SIG-M5 (cell line): ENCODE measurements at places on chromosomes 11 and 22.

DNA sequence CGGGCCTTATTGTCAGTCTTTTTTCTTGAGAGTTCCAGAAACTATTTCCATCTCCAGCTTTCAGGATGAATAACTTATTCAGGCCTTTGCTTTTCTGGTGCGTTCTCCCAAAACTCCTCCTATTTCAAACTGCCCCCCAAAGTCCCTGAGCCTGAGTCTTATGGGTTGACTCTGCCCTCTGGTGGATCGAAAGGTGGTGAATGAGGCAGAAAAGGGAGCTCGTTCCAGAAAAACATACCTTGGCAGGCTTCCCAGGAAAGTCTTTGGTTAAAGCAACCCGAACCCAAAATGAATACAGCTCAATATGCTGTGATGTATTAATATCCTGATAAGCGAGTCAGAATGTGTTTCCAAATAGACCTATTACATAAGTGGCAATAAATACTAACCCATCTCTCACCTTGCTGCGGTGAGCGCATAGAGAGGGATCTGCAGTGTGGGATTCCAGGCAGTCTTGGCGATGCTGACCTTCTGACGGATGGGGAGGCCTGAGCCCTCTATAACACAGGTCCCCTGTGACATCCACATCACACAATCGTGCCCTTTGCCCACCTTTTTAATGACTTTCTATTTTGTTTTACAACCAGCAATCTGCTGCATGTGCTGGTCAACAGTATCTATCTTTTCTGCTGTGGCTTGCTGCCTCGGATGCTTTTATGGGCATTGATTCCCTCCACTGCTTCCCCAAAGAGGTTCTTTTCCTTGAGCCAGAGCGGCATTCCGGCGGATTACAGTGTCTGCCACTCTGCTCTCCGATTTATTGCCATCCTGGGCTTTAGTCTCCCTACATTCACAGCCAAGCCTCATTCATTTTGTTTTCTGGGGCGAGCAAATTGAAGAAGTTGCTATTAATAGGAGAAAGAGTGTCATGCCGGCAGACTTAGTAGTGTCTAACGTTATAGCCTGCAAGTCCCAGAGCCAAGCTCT lies 756.8 kb downstream of the NTM start:
- no peak for DNase-seq

DNA sequence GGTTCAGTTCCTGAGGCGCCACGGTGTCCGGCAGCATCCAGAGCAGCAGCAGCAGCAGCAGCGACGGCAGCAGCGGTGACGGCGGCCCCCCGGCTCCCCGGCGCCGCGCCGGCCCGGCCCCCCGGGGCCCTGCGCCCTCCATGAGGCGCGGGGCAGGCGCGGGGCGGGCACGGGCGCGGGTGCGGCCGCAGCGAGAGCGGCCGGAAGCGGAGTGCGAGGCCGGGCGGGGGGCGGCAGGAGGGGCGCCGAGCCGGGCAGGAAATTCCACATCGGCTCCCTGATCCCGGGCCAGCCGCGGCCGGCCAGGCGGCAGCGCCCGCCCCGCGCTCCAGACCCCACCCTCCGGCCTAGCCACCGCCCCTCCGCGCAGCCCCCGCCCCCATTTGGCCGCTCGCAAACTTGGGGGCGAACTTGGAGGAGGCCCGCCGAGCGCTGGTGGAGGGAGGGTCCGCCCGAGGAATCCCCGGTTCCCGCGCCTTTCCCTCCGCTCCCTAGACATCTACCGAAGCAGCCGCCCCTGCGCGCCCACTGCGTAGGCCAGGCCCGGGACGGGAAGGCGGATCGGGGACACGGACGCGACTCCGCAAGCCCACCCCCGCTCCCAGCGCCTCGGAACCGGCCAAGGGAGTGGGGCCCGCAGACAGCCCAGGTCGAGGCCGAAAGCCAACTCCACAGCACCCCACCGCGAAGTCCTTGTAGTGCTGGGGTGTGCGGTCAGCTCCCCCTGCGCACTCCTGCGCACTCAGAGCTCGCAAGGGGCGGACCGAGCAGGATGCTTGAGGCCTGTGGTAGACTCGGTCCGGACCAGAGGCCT lies at the start of gene SCARF2:
SCARF2 (minus strand) TSS at position 213 of the 814 bp plus-strand sequence; CDS start at position 142, 71 bp downstream.
- DNase-seq, result no peak

DNA sequence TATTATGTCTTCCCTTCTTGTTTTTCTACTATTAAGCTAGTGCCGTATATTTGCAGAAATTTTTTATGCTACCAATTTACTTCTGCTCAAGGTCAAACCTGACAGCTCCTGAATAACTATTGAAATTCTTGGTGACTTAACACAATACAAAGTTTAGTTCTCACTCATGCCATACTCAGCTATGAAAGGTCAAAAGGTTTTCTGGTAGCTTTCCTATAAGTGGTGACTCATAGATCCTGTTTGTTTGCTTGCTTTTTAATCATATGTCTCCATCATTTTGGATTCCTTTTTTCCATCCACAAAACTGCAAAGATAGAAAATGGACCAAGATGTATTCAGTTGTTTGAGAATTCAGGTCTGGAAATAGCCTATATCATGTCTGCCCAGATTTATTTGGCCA lies 855.8 kb upstream of the LRRC4C start:
- no peak for DNase-seq

- no peak for DNase-seq
Measured at GRCh38 chr11:125226706-125227105, 62.2 kb downstream of the PKNOX2 start.

- no peak for DNase-seq
Measured at GRCh38 chr11:35787626-35788025, 125.1 kb downstream of the TRIM44 start.

DNA sequence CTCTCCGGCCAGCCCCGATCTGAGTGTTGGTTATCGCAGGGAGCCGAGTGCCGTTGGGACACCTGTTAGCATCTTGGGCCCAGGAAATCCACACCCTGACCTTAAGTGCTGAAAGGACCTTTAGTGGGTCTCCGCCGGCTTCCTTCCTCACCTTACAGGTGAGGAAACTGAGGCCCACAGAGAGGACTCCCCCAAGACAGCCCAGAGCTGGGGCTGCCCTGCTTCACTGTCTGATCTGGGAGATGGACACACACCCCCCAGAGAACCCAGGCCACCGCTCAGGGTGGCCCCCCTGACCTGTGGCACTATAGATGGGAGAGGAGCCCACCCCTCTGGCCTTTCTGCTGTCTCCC lies 73.6 kb downstream of the FBLN1 start:
- no peak for DNase-seq

- no peak for DNase-seq
Measured at GRCh38 chr11:61747192-61747966, 5.1 kb upstream of the MYRF start.

DNA sequence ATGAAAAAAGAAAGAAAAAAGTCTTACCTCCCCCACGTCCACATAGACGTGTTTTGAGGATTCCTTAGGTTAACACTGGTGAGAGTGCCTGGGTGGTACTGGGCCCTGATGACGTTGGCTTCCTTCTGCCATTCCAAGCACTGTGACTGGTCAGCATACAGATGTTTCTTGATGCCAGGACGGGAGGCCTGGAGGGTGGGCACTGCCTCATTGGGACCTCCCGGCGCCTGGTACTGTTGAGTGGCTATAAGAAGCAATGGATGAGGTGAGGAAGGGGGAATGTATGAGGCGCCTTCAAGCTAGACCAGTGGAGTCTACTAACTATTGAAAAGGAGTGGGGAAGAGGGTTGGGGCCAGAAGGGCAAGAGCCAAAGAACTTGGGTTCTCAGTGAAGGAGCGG lies 45.3 kb downstream of the MICAL2 start:
- no peak for DNase-seq

GRCh38 chr11:134655189-134655989 lies 243.3 kb upstream of the B3GAT1 start:
- DNase-seq, result no peak

DNA sequence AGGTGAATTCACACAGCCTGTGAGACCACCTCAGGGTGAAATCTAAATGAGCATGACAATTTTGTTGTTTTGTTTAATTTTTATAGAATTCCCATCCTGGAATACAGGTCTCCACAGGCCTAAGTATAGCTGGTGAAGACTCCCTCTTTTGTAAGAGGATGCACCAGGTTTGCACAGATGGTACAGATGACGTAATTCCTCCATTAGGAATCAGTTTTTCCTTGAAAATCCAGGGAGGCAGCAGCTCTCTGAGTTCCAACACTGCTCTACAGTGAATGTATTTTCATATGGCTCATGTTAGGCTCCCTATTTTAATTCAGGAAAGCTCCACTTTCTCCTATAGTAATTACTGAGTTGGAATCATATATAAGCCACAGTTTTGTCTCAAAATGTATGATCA lies 47.2 kb downstream of the USP28 start:
- DNase-seq, result no peak

- DNase-seq, result no peak
Measured at GRCh38 chr11:73213196-73214143, 4.6 kb upstream of the P2RY2 start.

GRCh38 chr11:59550842-59551658 lies 39.7 kb downstream of the OR4D9 start:
- DNase-seq, result peak; percentile 48

DNA sequence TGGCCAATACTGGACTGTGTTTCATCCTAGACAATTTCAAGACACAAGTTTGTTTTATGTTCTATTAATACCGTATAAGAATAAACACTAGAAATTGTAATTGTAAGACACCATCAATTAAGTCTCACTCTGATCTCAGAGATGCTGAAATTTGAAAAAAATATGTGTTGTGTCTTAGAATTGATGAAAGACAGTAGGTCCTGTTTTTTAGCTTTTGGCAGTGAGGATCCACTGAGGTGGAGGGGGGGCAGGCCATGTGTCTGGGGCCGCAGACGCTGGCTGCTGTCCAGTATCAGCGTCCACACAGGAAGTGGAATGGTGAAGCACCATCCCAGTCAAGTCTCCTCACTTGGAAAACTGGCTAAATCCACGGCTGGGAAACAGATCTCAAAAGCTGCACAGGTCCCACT lies 22.5 kb upstream of the ALG8 start:
- no peak for DNase-seq

DNA sequence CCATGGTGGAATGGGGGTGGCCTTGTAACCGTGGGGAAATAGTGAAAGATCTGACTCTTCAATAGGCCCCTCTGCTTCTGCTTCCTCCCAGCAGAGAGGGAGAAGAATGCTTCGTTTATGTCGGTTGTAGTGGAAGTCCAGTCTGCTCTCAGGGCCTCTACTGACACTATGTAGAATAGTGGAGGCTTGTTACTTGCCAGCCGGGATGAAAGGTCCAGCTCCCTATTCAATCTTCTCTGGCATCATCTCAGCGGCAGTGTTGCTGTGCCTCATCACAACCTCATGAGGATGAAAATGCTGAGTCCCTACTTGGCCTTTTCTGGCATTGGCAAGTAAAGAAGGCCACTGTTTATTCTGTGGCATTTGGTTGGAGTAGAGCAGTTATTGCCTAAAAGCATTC lies 820.9 kb upstream of the TENM4 start:
- DNase-seq, result no peak

GRCh38 chr11:44177905-44178304 lies 82.4 kb downstream of the EXT2 start:
- DNase-seq, result no peak

GRCh38 chr11:115503083-115503885 lies 931 bp downstream of the CADM1 start:
- no peak for DNase-seq

DNA sequence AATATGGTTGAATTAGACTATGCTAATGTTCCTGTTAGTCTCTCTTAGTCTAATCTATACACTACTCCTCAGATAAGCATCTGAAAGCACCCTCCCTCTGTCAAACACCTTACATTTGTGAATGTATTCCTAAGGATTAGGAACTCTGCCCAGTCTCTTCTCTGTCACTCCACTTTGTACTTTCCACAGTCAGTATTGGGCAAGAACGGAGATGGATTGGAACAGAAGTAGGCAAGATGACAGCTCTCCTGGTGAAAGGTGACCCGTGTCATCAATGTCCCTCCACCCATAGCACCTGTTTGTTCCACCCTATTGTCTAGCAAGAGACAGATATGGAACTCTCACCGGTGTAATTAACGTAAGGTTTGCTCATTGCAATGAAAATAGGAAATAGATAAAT lies 613.8 kb downstream of the CNTN5 start:
- DNase-seq, result no peak

DNA sequence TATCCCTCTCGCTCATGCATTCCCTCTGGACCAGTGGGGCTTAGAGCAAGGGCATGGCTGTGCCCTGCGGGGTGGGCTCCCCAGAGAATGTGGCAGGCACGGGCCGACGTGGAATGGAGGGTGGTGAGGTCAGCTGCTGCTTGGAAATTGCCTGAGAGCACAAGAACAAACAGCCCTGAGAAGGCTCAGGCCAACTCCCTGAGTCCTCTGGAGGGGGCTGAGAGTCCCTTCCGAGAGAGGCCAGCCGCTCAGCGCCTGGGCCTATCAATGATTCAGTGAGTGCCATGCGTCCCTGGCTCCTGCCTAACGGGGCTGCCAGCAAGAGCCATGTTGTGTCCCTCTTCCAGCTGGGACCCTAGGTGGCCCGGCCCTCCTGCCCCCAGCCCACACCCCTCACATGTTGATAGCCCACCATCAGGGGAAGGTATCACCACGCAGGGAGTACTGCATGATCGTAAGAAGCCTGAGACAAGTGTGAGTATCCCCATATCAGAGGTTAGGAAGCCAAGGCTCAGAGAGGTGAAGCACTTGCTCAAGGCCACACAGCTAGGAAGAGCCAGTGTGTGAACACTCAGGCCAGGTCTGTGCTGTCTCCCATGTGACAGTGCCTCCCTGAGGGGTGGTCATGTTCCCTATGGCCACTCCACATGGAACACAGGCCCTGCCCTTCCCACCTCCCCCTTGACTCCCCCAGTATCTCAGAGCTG lies 55.8 kb downstream of the NECTIN1 start:
- no peak for DNase-seq

DNA sequence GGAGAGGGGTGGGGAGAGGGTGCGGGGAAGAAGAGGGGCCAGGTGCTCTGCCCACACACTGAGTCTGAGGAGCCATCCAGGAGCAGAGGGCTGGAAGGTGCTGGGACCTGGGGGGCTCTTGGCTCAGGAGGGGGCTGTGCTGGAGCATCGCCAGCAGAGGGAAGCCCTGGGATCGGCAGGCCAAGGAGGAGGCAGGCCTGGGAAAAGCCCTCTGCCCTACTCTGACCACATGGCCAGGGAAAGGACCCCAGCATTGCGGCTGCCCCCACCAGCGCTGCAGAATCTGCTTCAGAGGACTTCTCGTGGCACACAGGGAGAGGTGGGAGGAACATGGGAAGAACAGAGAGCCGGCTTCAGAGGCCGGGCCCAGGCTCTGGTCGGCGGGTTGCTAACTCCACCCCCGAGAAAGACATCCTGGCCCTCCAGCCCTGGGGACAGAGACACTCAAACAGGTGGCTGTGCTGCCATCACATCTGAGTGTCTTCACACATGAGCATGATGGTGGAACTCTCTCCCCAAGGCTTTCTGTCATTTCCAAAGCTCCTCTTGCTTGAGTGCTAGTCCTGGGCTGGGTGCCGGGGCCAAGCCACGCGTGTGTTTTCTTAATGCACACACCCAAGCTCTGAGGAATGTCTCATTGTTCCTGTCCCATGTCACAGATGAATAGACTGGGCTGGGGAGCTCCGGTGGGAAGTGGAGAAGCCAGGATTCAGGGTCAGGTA lies 1378.0 kb downstream of the BRD1 start:
- DNase-seq, result no peak

GRCh38 chr11:60970369-60970774 lies 1.1 kb upstream of the CD6 start:
- DNase-seq, result no peak
